ENCODE measurements at places on chromosomes 6 and 20.
A peak's percentile ranks its signal among the peaks of the same experiment; 100 is the strongest.

- no peak for DNase-seq
Observed at GRCh38 chr20:3765171-3765882, 2.2 kb downstream of the ADISSP start.

DNA sequence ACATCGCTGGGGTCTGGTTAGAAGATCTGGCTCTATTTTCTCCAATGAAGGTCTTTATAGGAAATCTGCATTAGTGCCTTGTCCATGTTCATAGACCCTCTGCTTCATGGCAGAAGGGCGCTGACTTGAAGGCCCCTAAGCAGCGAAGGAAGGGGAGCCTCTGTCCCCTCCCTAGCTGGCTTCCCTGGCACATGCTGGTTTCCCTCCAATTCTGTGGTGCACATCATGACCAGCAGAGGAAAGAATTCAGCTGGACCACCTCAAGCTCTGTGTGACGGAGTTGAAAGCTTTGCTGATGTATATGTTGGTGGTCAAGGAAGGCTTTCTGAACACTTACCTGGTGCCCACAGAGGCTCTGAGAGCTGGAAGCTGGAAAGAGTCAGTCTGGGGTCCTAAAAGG, 129.7 kb upstream of the MYLIP start:
- DNase-seq: no peak

DNA sequence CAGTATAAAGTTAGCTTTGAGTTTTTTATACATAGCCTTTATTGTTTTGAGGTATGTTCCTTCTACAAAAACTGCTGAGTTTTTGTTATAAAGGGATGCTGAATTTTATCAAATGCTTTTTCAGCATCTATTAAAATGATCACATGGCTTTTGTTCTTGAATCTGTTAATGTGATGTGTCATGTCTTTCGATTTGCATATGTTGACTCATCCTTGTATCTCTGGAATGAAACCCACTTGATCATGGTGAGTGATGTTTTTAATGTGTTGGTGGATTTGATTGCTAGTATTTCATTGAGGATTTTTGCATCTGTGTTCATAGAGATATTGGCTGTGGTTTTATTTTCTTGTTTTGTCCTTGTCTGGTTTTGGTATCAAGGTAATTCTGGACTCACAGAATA, 24.7 kb upstream of the BLCAP start:
- DNase-seq: no peak

- DNase-seq: no peak
Observed at GRCh38 chr6:165186441-165187205, 122.8 kb downstream of the C6orf118 start.

DNA sequence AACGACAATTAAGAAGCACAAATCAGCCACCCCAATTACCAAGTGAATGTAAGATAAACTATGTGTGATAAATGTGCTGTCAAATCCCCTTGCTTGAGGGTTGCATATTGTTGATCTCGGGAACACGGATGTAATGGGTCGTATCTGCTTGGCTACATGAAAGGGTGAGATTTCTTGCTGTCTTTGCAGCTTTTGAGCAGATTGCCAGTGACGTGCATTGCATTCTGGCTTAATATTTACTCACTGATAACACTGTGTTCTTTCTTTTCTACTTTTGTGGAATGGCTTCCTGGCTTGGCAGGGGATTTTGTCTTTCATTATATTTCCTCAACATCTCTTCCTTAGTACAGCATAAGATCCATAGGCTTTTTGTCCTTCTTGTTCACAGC, 10.5 kb upstream of the FAM210B start:
- no peak for DNase-seq

- no peak for DNase-seq
Observed at GRCh38 chr6:12814015-12814414, 97.4 kb downstream of the PHACTR1 start.

GRCh38 chr20:3041854-3042409, 1.5 kb upstream of the GNRH2 start:
- no peak for DNase-seq

DNA sequence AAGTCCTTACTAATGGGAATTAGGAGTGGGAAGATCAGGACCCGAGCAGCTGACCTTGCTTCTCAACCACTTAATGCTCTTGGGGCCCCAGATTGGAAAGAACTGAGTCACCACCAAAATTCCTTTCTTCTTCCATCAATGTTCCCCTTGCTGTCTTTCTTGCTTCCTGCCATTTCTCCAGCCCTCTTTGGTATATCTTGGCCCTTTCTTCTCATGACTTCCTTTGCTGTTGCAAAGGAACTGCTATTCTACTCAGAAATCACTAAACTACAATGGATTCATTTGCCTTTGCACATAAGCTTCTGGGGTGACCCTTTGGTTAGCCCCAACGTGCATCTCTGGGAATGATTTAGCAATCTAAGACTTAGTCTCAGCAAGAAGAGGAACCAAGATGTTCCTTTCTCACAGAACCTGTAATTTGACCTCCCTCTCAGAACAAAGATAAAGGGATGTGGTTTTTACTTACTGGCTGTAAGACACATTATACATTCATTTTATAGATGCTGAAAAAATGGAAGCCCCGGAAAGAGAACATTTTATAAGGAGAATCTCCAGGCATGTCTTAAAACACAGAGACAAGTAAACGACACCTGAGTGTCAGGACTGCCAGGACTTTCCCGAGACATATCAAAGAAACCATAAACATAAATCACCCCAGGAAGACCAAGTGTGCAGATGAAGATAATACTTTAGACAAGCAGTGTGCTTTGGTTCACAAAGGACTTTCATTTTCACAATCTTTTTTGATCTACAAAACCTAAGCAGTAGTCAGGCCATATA, 99.0 kb upstream of the TNFAIP3 start:
- no peak for DNase-seq

DNA sequence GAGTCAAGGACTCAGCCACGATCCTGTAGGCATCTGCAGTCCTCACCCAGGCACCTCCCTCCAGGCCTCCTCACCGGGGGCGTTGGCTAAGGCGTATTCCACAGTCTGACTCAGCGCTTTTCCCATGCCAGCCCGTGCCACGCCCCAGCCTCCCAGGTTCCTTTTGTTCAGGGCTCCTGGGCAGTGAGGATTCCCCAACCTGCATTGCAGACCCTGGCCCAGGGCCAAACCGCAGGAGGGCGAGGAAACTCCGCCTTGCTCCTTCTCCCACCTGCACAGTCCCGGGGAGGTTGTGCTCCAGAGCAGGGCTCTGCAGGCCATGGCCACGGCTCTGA, 202.8 kb upstream of the CST7 start:
- no peak for DNase-seq

- no peak for DNase-seq
Observed at GRCh38 chr20:15113144-15113773, 775.8 kb upstream of the FLRT3 start.

GRCh38 chr20:50318710-50319109, 128.1 kb downstream of the CEBPB start:
- no peak for DNase-seq

DNA sequence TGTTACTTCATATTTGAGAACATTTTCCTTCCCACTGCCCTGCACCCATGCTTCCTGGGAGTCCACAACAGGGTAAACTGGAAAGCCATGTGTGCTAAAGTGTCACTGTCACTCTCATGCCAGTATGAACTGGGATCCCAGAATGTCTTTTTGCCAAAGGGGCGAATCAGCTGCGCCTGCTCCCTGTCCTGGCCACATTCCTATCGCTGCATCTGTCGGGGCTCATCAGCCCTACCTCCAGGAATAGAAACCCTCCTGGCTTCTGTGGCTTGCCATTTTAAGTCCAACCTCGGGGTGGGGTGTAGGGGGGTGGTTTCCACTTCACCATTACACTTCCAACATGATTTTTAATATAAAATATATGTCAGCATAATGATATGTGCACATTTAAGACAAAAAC, 933 bp downstream of the KLHL31 start:
- DNase-seq: no peak

- no peak for DNase-seq
Observed at GRCh38 chr6:111382476-111383294, 100.3 kb downstream of the REV3L start.

DNA sequence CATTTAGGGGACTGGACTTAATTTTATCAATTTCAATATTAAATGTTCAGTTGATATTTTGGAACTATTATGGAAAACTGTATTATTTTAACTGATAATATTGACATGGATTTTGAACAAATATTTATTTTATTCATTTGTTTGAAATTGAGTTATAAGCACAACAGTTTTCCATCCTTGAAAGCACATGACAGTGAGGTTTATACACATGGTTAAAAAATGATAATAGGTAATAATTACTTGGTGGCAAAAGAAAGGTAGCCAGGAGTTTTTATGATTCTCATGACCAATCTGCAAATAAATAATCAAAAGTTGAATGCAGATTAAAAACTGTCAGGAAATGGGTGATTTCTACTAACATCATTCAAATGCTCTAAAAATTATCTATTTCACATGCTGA, 113.6 kb downstream of the C6orf58 start:
- no peak for DNase-seq

DNA sequence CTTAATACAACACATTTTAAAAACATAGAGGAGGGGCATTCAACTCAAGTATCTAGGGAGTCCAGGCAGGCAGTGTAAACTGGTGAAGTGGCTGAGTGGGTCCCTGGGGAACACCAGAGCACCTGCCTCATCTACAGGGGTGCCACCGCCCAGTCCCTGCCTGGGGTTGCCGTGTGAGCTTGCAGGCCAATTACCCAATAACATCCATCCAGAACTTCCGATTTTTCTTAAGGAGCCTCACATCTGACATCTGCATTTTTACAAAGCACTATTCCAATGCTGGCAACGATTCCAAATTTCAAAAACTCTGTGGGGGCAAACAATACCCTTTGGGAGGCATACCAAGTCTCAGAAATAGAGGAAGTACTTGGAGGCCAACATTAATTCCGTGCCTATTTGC, 288.4 kb upstream of the TSHZ2 start:
- no peak for DNase-seq

GRCh38 chr20:6732001-6732447, 35.5 kb upstream of the BMP2 start:
- no peak for DNase-seq

- DNase-seq: no peak
Observed at GRCh38 chr20:45115829-45116228, 855 bp upstream of the WFDC5 start.

DNA sequence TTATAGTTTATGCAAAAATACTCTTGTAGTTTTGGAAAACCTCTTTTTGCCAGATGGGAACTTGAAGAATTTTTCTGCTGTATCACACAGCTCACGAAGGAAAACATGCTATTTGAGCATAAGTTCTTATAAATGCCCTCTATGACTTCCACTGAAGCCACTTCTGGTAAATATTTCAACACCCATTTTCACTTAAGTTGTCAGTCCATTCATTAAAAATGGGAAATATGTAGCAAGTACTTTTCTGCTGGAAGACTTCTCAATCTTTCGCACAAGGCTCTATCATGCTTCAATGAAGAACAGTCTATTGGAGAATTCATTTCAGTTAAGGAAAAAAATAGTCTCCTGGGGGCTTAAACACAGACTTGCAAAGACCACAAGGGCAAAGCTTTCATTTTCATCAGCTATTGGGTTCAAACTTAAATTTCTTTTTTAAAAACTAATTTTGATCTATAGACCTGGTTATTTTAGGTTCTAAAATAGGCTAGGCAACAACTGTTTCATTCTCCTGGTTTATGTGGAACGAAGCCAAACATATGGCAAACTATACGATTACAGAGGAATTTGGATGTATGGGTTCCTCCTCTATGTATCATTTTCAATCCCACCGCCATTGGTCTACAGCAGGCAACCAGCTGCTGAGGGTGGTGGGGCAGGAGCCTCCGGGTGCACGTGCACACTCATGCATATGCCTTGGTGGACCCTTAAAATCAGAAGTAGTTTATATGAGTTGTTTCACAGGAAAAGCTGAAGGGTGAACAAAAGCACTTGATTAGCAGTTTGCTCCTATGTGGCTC, 38.7 kb downstream of the LAMA4 start:
- no peak for DNase-seq

DNA sequence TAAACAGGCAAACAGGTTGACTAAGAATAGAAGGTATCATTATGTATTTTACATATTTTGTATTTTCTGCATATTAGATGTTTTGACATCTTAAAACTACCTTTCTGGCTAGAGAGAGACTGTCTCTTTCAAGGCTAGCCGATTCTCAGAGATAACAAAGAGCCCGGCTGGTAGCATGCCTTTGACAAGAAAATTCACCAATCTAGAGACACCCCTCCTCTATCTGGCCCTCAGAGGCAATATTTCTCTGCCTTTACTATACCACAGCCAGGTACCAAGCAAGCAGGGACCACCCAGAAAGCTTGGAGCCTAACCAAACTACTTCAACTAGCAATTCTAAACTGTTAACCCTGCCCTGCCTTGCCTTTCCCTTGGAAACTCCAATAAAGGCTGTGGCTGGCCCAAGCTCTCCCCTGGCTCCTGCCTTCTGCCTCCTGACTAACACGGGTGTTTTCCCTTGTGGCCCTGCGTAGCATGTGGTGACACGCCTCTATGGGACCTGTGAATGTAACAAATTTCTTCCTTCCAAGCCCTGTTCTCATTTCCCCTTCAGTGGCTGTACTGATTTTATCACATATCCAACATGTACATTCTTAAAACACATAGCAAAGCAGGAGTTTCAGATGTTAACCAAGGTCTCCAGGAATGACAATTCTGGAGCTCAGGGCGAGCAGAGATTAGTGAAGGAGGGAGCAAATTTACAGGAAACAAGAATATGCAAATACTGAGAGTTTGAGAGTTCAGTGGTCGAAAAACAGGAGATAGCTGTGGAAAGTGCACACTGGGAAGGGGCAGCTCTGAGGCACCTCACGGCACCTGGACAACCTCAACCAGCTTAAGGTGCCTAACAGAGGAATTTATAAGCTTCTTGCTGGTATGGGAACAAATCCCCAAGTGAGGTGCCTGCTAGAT, 120.8 kb downstream of the BACH2 start:
- DNase-seq: peak; percentile 9

- no peak for DNase-seq
Observed at GRCh38 chr20:41510224-41510623, 108.0 kb downstream of the CHD6 start.

DNA sequence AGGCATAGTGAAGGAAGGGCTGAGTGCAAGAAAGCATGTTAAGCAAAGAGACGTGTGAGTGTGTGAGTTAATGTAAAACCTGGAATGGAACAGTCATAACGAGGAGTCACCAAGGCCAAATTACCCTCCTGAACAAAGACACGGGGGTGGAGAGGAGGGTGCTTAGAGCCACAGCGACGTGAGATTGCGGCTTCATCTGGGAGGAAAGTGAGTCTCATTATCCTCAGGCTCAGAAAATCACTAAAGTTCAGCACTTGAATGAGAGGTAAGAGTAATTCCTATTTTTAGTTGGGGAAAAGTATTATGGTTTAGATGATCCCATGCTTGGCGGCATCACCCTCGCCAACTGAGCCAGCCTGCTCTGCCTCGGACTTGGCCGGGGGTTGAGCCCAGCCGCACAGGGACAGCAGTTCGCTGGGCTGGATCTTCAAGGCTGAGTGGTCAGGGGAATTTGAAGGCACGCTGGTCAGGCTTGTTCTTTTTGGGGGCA, 136.6 kb downstream of the DTNBP1 start:
- DNase-seq: no peak

- DNase-seq: no peak
Observed at GRCh38 chr20:17023036-17023435, 203.8 kb upstream of the PCSK2 start.

DNA sequence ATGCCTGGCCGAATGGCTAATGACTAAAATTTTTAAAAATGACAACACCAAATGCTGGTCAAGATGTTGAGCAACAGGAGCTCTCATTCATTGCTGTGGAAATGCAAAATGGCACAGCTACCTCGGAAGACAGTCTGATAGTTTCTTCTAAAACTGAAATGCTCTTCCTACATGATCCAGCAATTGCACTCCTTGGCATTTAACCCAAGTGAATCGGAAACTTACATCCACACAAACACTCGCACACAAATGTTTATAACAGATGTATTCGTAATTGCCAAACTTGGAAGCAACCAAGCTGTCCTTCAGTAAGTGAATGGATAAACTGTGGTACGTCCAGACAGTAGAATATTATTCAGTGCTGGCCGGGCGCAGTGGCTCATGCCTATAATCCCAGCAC, 56.4 kb upstream of the NCOA3 start:
- no peak for DNase-seq

All from activated naive CD4-positive, alpha-beta T cell (primary cell).